ENCODE measurements at places on chromosomes 3 and 15. TPM values are rescaled to one million over a fixed set of nuclear protein-coding genes. Genes with fewer than 3 reads are reported as not detected.

GRCh38 chr3:38117748-38118420 is 19.0 kb downstream of the ACAA1 start:
- H3K36me3 ChIP-seq: peaks cover 7% of the 10 kb centered on the region
- H3K4me3 ChIP-seq: no peak overlapping the region
- H3K27me3 ChIP-seq: peaks cover 8% of the 10 kb centered on the region
- no peaks in the 10 kb centered on the region for H3K4me1 ChIP-seq
- no peak for DNase-seq

- H3K27me3 ChIP-seq: peaks cover 28% of the 10 kb centered on the region
- H3K27ac ChIP-seq: no peak overlapping the region
- DNase-seq: no peak
- no peaks in the 10 kb centered on the region for H3K4me1 ChIP-seq
Observed at GRCh38 chr15:101474983-101475382, 14.5 kb downstream of the PCSK6 start.

DNA sequence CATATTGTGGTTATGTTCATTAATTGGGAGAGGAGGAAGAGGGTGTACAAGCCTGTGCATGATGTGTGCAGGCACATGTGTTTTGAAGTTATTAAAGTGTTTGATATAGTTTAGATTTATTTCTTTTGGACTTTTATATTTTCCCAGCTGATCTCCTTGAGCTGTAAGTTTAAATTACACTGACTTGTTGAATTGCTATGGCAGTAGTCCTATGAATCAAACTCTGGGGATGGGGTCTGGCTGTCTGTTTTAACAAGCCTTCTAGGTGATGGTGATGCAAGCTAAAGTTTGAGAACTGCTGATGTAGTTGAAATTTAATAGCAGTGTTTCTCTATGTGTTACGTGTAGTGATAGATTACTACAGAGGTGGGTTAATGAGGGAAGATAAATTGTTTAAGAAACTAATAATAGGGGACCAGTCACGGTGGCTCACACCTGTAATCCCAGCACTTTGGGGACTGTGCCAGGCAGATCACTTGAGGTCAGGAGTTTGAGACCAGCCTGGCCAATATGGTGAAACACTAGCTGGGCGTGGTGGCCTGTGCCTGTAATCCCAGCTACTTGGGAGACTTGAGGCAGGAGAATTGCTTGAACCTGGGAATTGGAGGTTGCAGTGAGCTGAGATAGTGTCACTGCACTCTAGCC is 7.0 kb downstream of the ARIH1 start:
- H3K27ac ChIP-seq: peak overlapping the region; percentile 20
- H3K36me3 ChIP-seq: peaks cover 5% of the 10 kb centered on the region
- DNase-seq: no peak
- no peak overlapping the region for H3K4me3 ChIP-seq
- H3K27me3 ChIP-seq: no peaks in the 10 kb centered on the region

GRCh38 chr15:36591536-36592411 is 12.3 kb downstream of the CDIN1 start:
- no peaks in the 10 kb centered on the region for H3K36me3 ChIP-seq
- peak overlapping the region; percentile 12 for H3K27ac ChIP-seq
- no peaks in the 10 kb centered on the region for H3K27me3 ChIP-seq
- H3K4me1 ChIP-seq: peaks cover 21% of the 10 kb centered on the region
- no peak overlapping the region for H3K4me3 ChIP-seq

Gene MCF2L2
- 2.6 TPM for total RNA-seq

Gene DPPA2
- total RNA-seq: not detected

Data from chondrocyte (in vitro differentiated cells).